ENCODE measurements at places on chromosomes 6 and 20.

DNA sequence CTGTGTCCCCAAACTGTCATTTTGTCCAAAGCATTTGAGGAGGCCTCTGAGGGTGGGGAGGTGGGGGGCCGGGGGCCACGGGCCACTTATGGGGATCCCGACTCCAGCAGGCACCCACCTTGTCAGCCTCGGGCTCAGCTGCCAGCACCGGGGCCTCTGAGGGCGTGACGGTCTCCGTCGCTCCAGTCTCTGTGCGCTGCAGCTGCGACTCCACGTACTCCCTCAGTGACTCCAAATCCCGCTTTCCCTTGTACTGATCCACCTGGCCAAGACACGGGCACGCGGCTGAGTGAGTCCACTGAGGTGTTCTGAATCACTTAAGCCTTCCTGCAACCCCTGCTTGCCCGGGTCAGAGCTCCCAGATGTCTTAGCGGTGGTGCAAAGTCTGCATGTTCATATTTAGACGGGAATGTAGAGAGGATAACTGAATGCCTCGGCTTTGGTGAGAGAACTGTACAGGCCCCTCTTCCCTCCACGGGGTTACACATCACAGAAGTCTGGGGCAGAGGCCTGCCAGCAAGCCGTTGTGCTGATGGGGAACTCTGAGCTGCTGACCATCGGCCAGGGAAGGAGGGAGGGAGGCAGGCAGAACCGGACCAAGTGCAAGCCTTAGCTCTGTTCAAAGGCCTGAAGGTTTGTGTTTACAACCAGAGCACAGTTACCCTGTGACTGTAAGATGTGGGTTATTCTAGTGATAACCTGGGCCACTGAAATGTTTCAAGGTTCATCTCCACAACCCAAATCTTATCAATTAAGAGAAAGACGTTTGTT is 21.8 kb downstream of the TXNDC5 start:
- DNase-seq: no peak

DNA sequence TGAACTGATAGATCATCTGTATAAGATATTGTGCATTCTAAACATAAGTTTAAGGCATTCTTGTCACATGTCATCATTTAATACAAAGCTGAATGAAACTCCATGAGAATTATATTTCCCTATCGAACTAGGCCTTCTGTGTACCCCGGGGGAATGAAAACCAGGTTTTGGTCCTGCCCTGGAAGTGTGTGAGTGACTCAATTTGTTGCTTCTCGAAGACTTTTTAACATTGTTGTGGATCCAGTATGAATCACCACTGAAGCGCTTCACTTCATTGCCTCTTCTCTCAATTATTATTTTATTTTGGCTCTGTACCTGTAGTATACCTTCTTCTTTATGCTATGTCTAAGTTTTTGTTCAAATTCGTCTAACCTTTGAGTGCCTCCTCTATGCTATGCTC is 150.8 kb downstream of the GRIK2 start:
- DNase-seq: no peak

DNA sequence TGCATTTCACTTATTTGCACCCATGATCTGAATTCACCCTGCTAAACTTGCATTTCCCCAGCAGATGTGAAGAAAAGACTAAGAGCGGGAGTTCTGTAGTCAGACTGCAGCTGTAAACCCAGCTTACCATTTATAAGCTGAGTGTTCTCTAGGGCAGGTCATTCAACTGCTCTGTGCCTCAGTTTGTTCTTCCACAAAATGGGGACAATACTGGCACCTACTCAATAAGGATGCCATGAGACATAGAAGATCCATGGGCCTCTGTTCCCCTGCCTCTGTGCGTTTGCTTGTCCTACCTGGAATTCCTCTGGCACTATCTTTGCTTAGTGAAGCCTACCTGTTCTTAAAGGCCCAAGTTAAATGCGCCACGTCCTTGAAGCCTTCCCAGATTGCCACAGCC is 12.2 kb upstream of the MDFI start:
- no peak for DNase-seq

DNA sequence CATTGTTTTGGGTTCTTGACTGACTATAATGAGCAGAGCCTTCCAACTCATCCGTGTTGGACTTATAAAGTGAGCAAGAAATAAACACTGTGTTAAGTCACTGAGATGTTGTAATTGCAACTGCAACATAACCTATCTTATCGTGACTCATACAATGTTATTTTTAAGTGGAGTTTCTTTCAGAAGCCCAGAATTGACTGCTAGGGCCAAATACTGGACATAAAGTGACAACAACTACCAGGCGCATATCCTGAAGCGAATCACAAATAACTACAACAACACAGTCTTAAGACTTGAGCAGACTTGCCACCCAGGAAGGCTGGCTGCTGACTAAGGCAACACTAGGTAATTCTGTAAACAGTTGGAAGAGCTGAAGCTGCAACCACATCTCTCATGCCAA is 326.6 kb downstream of the COL12A1 start:
- DNase-seq: no peak

GRCh38 chr6:113065611-113066010 is 718.5 kb downstream of the RFPL4B start:
- no peak for DNase-seq

- DNase-seq: no peak
Observed at GRCh38 chr20:8216375-8217200, 84.5 kb downstream of the PLCB1 start.

DNA sequence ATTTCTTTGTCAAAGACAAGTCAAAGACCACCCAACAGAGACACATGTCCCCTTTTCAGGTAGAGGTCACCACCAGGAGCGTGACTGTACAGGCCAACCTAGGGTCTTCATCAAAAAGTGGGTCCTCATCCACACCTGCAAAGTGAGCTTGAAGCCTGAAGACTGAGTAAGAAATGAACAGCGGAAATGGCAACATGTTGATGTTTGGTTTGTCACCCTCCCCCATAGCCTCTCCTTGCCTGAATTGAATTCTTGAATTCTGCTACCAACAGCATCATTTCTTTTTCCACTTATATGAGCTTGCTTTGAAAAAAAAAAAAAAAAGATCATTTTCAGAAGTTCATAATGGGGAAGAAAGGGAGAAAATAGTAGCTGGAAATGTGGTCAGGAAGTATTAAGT is 104.4 kb downstream of the NFATC2 start:
- no peak for DNase-seq

DNA sequence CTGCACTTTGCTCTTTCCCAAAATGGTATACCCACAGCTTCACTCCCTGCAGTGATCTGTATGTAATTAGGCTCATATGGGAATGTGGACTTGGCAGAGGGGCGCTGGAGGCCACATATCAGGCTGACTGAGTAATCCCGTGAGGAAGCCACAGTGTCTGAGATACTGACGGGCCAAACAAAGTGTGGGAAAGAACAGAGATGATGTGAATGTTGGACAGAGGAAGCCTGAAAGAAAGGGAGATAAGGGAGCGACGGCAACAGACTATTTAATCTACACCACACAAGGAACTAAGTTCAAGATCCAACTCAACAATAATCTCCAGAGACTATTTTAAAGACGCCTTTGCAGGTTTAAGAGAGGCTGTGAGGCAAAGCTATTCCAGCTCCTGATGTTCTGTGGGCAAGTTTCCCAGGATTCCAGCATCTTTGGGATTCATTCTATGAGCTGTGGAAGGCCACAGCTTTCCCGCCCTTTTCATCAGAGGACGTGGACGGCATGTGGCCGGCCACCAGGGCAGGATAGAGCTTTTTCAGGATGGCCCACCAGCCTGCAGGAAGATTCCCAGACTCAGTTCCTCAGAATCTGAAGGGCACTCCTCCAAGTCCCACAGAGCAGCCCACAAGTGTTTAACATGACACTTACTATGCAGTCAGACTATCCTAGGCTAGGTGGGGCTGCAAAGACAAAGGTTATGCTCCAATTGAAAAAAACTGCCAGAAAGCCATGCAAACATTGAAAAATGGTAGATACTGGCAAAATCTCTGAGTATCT is 237.5 kb downstream of the ATXN1 start:
- no peak for DNase-seq

DNA sequence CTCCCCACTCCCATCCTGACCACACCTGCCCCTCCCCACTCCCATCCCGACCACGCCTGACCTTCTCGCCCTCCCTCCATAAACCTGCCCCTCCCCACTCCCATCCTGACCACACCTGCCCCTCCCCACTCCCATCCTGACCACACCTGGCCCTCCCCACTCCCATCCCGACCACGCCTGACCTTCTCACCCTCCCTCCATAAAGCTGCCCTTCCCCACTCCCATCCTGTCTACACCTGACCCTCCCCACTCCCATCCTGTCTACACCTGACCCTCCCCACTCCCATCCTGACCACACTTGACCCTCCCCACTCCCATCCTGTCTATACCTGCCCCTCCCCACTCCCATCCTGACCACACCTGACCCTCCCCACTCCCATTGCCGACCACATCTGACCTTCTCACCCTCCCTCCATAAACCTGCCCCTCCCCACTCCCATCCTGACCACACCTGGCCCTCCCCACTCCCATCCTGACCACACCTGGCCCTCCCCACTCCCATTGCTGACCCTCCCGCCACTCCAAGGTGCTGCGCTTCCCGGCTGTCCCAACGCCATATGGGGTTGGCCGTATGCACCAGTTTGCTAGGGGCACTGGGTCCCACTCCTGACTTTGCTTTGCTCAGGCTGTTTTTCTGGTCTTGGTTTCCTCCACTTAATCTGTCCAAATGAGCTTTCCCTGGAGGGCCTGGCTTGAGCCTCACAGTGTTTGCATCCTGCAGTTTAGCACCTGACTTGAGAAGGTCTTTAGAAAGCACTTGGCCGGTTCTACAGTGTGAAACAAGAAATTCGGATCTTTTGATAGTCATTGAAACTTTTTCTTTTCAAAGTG is 2.9 kb downstream of the KIF25 start:
- DNase-seq: no peak

DNA sequence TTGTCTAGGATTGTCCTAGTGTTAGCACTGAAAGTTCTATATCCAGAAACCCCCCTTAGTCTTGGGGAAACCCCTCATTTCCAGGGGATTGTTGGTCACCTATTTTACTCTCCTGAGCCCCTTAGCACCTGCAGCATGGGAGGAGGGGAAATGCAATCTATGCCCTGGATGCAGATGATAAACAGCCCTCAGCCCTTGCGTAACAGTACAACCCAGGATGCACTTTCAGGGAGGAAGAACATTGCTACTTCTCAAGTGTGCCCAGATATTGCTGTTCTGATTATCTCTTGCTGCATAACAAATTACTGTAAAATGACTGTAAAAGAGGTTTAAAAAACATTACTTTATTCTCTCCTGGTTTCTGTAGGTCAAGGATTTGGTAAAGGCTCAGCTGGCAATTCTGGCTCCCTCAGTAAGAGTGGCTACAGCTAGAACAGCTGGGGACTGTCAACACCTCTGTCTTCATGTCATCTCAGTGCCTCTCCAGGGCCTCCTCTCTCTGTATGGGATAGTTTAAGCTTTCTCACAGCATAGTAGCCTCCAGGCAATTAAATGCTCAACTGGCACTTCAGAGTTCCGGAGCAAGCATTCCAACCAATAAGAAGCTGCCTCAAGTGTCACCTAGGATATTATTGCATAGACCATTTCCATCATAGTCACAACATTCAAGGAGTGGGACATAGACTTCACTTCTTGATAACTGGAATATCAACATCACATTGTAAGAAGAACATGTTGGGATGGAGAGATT is 117.8 kb upstream of the FOXO3 start:
- no peak for DNase-seq

DNA sequence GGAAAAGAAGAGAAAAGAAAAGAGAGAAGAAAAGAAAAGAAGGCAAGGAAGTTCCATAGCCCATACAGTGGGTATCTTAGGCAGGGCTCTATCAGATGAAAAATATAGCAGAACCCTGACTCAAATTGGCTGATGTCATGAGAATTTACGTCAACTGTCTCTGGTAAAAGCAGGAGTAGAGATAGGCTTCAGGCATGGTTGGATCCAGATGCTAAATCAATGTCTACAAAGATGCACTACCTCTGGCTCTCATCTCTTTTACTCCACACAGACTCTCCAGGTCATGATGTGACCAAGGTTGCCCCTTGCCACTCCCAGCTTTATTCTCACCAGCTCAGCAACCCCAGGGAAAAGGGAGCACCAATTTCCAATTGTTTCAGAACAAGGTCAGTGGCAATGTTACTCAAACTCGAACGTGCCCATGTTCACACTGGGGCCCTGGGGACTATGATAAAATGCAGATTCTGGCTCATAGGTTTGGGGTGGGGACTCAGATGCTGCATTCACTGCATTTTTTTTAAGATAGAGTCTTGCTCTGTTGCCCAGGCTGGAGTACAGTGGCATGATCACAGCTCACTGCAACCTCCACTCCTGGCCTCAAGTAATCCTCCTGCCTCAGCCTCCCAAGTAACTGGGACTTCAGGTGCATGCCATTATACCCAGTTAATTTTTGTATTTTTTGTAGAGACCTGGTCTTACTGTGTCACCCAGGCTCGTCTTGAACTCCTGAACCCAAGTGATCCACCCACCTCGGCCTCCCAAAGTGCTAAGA is 33.4 kb upstream of the PTGIS start:
- no peak for DNase-seq

DNA sequence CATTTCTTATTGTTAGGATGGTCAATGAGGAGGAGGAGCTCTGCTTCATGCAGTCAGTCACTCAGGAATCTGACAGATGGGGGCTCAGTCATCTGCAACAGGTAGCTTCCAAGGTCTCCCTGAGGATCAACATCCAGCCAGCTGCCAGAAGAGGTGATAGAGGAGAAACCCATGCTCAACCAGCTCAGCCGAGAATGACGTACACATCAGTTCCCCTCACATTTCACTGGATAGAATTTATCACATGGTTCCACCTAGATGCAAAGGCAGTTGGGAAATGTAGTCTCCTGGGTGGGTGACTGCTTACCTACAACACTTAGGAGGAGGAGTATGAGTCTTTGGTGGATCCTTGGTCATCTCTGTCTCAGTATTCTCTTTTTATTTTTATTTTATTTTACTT is 144.5 kb downstream of the CEBPB start:
- DNase-seq: peak; percentile 64

- DNase-seq: no peak
Observed at GRCh38 chr6:5138995-5139827, 54.1 kb downstream of the PPP1R3G start.

DNA sequence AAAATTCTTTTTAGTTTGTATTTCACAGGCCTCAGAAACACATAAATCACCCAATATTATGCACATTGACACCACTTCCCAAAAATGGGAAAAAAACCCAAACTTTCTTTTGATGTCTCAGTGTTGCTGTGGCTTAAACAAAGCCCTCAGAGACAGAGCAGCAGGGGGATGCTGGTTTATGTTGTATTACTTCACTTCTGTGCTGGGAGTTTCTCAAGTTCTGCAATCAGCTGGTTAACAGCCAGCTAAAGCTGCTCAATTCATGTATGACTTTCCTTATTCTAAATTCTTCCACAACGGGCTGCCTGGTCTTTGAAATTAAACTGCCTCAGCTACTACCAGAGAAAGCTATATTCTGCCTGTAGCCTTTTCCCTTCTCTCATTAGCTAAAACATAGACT is 5.6 kb downstream of the FILIP1 start:
- no peak for DNase-seq

- DNase-seq: peak; percentile 70
Observed at GRCh38 chr20:64155258-64156135, 8.8 kb upstream of the MYT1 start.

DNA sequence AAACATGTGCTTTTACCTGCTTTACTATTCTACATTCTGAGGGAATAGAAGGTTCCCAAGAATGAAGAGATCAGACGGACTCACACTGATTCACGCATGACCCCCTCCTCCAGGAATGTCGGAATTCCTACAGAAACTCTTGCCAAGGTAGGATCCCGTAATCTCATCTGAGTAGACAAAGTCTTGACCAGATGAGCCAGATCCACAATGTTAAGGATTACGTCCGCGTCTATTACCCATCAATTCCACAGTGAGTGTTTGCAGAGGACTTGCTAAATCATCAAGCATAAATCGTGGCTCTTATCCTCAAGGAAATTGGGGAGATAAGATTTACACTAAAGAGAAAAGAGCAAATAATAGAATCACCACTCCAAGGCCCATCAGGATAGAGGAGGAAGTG is 245.9 kb upstream of the FOXQ1 start:
- no peak for DNase-seq

All from BE2C (cell line).